NCI-H1092 treated with DMSO at 0.1 percent for 48 hours (cell line): ENCODE measurements at places on chromosomes 11 and 22.
A peak's percentile ranks its signal among the peaks of the same experiment; 100 is the strongest.

DNA sequence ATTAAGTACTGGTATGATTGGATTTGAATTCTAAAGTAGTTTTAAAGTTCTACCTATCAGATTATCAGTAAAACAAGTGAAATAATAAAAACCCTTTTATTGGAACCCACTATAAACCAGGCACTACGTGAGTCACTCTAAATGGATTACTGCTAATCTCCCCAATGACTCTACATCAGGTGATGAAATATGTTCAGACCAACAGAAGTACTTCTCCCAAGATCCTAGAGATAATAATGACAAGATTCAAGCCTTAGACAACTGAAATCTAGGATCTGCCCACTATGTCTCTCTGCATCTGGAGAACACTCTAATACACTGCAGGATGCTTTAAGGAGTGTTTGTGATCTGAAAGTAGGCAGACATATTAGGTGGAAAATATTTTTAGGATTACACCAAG, 652.1 kb upstream of the CHORDC1 start:
- no peak for DNase-seq

- DNase-seq = no peak
Observed at GRCh38 chr22:20852503-20852902, 6.1 kb downstream of the PI4KA start.

- DNase-seq = no peak
Observed at GRCh38 chr11:76267556-76267955, 61.3 kb upstream of the WNT11 start.

DNA sequence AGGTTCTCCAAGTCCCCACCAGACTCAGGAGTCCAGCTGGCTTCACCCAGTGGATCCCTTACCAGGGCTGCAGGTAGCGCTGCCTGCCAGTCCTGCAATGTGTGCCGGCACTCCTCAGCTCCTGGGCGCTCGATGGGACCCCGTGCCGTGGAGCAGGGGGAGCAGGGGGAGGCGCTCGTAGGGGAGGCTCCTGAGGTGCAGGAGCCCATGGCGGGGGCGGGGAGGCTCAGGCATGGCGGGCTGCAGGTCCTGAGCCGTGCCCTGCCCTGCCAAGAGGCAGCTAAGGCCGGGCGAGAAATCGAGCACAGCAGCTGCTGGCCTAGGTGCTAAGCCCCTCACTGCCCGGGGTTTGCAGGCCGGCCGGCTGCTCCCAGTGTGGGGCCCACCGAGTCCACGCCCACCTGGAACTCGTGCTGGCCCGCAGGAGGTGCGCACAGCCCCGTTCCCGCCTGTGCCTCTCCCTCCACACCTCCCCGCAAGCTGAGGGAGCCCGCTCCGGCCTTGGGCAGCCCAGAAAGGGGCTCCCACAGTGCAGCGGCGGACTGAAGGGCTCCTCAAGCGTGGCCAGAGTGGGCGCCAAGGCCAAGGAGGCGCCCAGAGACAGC, 792.9 kb upstream of the CCDC179 start:
- DNase-seq = no peak

DNA sequence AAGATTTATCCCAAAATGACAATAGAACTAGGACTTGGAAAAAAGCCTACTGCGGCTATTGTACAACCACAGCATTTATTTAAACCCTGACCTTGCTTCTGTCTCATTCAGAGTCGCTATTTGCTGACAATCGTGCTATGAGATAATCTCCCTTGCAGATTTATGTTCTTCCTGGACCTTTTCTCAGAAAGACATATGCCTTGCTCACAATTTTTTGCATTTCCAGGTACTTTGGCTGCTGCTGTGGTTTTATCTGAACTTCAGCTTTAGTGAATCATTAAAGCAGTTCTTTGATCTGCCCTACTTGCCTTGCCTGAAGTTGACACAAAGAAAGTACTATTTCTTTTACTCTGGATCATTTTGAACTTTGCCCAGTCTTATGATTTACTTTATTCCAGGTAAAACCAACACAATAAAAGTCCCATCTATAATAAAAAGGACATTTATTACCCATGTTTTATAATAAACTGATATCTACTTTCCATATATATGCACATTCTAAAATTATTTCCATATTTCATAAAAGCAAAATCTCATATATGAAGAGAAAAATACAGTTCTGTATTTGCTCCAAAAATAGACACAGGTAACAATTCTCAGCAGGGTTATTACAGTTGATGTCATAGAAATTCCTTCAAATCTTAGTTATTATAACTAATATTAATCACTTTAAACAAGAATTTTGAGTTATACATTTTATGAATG, 63.4 kb upstream of the CARD18 start:
- DNase-seq = no peak

GRCh38 chr22:42303396-42304323, 33.2 kb upstream of the TCF20 start:
- no peak for DNase-seq

GRCh38 chr11:14625586-14626205, 17.9 kb upstream of the PDE3B start:
- no peak for DNase-seq

GRCh38 chr11:6410695-6411430, 8.0 kb downstream of the APBB1 start:
- DNase-seq = no peak

GRCh38 chr11:116525961-116526495, 246.8 kb downstream of the BUD13 start:
- no peak for DNase-seq

GRCh38 chr11:121240650-121241303, 51.8 kb upstream of the SC5D start:
- no peak for DNase-seq

GRCh38 chr11:2694995-2695939, 4.5 kb downstream of the KCNQ1OT1 start:
- no peak for DNase-seq

DNA sequence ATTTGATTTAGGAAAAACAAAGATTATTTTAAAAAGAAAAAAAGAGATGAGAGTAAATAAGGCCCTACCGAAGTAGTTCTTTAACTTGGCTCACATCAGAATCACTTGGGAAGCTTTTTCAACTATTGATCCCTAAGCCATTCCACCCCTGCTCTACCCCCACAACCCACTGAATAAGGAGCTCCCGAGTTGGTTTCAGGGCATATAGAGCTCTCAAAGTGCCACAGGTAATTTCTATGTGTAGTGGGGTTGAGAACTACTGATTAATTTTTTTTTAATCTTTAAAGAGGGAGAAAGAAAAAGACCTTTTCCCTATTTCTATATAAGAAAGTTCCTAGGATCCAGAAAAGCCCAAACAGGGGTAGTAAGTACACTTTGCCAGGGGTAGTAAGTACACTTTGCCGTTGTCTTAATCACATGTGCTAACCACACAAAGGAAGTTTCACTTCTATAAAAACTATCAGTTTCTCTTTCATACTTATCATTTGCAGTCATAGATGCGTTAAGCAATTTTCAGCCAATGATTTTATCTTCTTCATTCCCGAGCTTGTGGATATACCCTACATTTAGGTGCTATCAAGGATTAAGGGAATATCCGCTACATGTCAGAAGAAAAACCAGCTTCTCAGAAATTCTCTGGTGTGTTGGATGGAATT, 108.4 kb upstream of the ZC3H12C start:
- no peak for DNase-seq

DNA sequence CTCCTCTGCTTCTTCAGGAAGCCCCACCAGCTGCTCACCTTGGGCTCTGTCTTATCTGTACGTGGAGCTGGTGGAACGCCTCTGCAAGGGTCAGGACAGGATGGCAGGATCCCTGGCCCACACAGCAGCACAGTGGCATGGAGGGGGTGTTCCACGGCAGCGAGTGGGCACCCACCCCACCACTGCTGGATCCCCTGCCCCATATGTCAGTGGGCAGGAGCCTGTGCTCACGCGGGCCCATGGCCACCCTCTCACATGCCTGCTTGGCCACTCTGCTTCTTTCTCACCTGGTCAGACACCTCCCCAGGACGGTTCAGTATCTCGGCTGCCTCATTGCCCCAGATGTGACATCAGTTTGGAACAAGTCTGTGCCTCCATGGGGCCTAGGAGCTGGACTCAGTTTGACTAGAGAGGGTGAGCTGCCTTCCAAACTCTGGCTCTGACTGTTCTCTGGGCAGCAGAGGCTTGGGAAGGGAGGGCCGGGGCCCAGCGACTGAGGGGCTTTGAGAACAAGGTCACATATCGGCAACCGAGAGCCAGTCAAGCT, 98.1 kb upstream of the LMO1 start:
- no peak for DNase-seq

GRCh38 chr11:133669371-133670053, 137.2 kb upstream of the OPCML start:
- no peak for DNase-seq

DNA sequence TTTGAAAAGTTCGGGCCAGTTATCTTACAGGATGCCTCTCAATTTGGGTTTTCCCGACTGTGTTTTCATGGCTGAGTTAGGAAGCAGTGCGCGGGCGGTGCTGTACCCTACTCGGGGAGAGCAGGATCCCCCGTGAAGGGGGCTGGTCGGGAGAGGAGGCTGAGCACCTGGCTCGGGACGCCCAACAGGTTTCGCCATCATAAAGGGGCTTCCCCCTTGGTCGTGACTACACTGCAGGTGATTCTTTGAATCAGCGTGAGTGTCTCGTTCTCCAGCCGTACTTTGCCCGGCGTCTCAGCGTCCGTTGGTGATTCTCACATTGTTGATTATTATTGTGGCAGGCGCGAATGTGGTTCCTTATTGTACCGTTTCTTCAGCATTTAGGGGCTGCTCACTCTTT, 46.6 kb downstream of the ST14 start:
- no peak for DNase-seq

DNA sequence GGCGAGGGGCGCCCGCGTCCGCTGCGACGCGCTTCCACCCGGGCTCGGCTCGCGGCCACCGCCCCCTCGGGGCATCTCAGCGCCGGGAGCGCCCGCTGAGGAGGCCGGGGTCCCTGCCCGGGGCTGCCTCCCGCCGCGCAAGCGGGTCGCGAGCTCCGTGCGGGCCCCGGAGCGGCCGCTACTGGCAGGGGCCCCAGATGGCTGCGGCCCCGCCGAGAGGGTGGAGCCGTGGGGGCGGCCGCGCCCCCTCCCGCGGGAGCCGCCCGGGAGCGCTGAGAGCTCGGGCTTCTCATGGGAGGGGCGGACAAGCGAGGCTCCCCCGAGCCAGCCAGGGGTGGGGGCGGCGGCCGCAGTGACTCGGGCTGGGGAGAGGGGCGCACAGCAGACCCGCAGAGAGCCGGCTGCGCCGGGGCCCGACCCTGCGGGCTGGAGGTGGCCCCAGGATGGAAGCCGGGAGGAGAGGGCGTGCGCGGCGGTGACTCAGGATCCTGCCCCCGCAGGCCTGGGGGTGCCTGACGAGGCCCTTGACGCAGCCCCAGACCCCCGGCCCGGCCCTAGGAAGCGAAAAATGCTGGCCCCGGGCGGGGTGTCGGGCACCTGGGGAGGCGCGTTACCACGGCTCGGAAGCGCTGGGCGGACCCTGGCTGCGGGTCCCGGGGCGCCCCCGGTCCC, 603 bp upstream of the ZFTA start:
- no peak for DNase-seq

- peak; percentile 27 for DNase-seq
Observed at GRCh38 chr22:21020802-21021429, 6.0 kb downstream of the P2RX6 start.

- no peak for DNase-seq
Observed at GRCh38 chr11:126864934-126865333, 135.6 kb downstream of the KIRREL3 start.

DNA sequence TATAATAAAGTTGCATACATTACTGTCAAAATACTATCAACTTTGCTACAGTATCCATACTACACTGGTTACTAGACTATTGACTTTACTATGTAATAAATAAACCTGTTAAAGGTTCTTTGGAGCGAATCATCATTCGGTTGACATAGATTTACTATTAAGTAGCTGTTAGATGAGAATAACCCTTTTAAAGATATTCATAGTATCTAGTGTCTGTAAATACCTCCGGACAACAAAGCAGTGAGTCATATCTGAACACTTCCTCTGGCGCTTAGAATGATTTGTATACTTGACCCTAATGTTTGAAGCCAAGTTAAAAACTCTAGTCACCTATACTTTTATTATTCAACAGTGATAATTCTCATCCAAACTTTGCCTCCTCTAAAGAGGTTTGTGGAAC, 84.7 kb downstream of the MSANTD4 start:
- no peak for DNase-seq

- no peak for DNase-seq
Observed at GRCh38 chr11:15157606-15158137, 42.9 kb downstream of the INSC start.

- peak; percentile 30 for DNase-seq
Observed at GRCh38 chr11:18844753-18845367, 53.3 kb upstream of the PTPN5 start.

DNA sequence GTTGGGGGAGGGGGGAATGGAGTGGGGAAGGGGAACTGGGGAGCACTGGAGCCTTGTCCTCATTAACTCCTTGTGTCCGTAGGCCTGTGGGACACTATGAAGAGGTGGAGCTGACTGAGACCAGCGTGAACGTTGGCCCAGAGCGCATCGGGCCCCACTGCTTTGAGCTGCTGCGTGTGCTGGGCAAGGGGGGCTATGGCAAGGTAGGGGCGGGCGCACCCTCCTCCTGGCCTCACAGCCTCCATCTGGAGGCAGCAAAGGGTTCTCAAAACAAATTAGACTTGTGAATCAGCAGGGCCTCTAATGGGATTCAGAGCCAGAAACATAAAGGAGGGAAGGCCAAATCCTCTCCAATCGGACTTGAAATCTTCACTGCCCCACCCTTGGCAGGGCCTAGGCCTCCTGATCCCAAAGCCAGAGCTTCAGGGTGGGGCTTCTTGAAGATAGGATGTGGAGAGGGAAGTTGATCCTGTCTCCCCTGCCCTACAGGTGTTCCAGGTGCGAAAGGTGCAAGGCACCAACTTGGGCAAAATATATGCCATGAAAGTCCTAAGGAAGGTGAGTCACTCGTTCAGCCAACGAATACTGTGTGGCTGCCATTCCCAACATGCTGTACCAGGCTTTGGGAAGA, 859 bp downstream of the RPS6KB2 start:
- no peak for DNase-seq

DNA sequence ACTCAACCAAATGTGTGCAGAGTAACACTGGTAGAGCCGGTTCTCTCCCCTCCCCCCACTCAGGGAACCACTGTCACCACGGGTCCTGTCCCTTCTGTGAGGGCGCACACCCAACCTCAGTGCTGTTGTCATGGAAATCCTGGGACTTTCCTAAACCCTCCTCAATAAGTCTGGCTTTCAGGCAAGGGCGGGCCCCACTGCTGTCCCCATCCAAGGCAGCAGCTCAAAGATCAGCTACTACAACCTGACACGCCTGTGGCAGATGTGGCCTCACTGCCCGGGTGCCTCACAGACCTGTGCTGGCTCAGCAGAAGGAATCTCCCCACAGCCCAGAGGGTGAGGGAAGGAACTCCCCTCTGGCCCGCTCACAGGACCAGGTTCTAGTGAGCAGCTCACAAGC, 2.2 kb downstream of the PRODH start:
- no peak for DNase-seq

GRCh38 chr11:12276831-12277475, 100.4 kb upstream of the PARVA start:
- DNase-seq = no peak

- no peak for DNase-seq
Observed at GRCh38 chr11:72594493-72595291, 79.5 kb downstream of the PDE2A start.

- no peak for DNase-seq
Observed at GRCh38 chr11:95082576-95083001, 7.1 kb upstream of the ENDOD1 start.
